ENCODE measurements at places on chromosomes 16 and 17.
A peak's percentile ranks its signal among the peaks of the same experiment; 100 is the strongest.

DNA sequence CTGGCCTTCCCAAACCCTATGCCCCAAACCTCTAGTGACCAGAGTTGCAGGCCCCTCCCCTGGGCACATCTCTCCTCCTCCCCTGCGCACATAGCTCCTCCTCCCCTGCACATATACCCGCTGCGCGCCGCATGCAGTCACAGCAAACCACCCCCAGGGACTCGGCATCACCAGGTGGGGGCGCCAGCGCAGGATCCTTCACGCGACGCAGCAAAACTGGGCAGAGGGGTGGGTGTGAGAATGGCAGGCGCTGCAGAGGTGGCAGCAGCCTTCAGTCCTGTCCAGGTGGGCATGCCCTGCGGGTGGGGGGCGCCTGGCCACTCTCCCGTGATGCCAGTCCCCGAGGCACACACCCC lies 5.6 kb downstream of the CORO6 start:
- DNase-seq = no peak

- no peak for DNase-seq
These were observed 35.8 kb upstream of the ADGRG1 start for GRCh38 chr16:57592591-57593003.

DNA sequence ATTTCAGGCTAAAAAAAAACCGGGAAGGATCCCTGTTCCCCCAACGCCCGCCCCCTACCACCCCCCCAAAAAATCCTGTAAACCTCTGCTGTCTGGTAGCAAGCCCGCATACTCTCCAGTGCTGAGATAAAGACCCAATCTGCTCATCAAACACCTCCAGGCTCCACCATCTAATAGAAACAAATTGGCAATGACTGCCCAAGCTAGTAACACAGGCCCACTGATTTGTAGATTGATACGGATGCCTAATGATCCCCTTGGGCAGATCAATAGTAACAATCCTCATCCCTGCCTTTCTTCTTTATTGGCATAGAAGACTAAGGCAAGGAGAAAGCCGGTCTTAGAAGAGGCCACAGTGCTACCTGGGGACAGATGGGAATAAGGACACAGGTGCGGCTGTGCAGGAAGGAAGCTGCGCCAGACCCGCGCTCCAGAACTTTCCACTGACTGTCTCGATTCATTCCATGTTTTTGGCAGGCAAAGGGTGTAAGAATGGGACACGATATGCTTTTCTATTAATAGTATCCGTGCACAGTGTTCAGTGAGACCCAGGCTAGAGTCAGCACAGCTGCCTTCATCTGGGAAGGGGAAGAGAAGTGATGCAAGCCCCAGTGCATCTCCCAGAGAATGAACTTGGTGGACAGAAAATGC lies 407.6 kb upstream of the PSMD7 start:
- no peak for DNase-seq

- no peak for DNase-seq
These were observed 85.9 kb downstream of the LITAF start for GRCh38 chr16:11500700-11501346.

- no peak for DNase-seq
These were observed 194.4 kb upstream of the MAF start for GRCh38 chr16:79794941-79795340.

DNA sequence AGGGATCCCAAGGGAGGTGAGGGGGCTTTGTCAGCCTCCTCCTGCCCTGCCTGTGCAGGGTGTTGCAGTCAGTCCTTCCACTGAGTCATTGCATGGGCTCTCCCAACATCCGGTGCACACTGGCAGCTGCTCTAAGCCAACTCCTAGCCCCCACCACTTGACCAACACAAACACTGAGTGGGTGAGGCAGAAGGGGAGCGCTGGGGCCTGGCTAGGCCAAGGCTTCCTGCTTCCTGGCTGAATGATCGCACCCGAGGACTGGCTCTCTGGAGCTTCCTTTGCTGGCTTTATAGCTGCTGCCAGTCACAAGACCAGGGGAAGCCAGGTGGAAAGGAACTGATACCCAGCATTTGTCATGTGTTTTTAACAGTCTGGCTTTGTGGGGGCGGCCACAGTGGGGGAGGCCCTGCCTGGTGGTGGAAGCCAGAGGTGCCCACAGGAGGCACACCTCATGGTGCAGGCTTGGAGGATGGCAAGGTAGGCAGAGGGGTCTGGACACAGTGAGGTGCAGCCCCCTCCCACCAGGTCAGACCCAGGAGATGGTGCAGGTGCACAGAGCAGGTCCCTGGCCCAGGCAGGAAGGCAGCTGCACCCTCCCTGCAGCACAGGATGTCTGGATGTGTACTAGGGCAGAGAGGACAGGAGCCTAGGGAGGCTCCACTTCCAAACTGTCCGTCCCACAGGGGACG lies 6.8 kb downstream of the MPG start:
- DNase-seq = no peak

- no peak for DNase-seq
These were observed 297.3 kb downstream of the ABCC12 start for GRCh38 chr16:47858333-47858982.

- DNase-seq = peak; percentile 94
These were observed 29.9 kb downstream of the PIEZO1 start for GRCh38 chr16:88754912-88755744.

DNA sequence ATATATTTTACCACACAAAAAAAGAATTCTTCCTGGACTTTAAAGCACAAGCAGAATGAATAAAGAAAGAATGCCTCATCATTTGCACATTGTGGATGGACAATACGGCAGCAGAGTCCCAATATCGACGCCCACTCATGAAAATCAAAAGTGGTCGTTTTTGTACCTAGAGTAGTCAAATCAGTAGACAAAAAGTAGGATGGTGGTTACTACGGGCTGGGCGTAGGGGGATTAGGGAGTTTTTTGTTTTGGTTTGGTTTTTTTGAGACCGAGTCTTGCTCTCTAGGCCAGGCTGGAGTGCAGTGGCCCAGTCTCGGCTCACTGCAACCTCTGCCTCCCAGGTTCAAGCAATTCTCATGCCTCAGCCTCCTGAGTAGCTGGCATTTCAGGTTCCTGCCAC lies 8.6 kb upstream of the CENPV start:
- DNase-seq = no peak

- no peak for DNase-seq
These were observed 249.7 kb upstream of the TBX2 start for GRCh38 chr17:61149862-61150362.

Data from keratinocyte (primary cell).